ENCODE measurements at places on chromosomes 5 and 9.

- DNase-seq = no peak
These were observed 19.5 kb downstream of the RAPGEF1 start for GRCh38 chr9:131720330-131720729.

- DNase-seq = no peak
These were observed 41.1 kb downstream of the STC2 start for GRCh38 chr5:173287086-173287485.

GRCh38 chr9:72139226-72139625, 10.0 kb upstream of the GDA start:
- no peak for DNase-seq

DNA sequence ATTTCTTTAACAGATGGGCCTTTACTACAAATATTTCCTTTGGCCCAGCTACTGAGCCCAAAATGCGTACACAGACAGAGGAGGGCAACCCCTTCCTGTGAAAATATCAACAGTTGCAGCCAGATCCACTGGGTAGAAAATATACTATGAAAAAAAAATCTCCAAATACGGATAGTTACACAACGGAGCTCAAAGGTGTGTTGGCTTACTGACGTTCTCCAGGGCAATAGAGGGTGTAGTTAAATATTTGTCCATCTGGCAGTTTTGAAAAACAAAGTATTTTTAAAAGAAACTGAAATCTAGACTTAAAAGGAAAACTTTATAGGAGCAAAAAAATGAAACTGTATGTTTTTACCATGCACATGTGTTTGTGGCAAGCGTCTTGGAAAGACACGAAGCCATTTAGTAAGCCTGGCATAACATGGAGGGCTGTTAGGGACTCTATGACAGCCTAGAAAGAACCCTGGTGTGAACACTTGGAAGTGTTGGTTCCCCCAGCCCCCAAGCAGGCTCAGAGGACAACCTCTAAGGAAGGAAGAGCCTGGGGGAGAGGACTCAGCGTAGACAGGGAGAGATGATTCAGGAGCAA, 157.8 kb upstream of the TRPM3 start:
- no peak for DNase-seq

DNA sequence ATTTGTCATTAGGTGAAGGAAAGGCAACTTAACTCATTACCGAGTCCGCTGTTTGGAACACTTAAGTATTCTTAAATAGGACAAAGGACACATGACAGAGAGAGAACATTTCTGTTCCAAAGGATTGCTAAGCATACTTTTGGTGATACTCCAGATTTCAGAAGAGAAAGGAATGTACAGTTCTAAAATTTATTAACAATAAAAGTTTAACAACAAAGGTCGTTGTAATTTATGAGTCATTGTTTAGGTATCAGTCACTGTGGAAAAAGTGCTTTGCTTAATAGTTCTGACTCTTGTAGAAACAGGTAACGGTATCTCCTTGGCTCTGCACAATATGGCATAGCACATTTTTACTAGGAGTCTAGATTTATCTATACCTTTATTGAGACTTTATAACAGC, 36.3 kb upstream of the PAM start:
- no peak for DNase-seq

DNA sequence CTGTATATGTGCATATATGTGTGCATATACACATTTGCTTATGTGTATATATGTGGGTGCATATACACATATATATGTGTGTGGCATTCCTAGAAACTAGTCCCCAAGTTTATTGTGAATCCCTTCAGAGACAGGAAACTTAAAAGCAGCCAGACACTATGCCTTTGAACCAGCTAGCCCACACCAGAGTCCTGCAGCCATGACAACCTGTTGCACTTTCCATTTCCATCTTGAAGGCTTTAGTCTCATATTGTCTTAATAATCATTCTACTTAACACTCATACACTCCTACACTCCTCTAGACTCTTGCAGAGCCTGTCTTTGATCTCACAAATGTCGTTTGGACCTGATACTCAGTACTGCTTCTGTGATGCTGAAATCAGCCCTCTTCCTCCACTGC, 34.8 kb upstream of the CDH6 start:
- DNase-seq = no peak

DNA sequence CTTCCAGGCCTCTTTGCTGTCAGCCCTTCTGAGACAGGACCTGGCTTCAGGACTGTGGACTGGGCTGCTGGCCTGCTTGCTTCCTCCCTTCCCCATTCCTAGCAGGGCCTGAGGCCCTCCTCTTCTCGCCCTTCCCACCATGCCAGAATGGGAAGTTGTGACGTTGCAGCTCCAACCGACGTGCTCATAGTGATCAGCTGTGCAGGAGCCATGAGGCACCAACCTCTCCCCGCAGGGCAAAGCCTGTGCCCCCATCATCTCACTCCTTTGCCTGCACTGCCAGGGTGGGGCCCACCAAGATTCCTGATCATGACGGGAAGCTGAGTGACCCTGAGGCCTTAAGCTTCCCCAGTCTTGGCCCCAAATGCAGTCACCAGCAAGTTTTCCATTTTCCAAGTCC, 45.1 kb upstream of the GARNL3 start:
- no peak for DNase-seq

GRCh38 chr9:104658496-104659195, 35.7 kb upstream of the OR13D1 start:
- no peak for DNase-seq

GRCh38 chr5:3330442-3330841, 265.2 kb upstream of the IRX1 start:
- DNase-seq = no peak

DNA sequence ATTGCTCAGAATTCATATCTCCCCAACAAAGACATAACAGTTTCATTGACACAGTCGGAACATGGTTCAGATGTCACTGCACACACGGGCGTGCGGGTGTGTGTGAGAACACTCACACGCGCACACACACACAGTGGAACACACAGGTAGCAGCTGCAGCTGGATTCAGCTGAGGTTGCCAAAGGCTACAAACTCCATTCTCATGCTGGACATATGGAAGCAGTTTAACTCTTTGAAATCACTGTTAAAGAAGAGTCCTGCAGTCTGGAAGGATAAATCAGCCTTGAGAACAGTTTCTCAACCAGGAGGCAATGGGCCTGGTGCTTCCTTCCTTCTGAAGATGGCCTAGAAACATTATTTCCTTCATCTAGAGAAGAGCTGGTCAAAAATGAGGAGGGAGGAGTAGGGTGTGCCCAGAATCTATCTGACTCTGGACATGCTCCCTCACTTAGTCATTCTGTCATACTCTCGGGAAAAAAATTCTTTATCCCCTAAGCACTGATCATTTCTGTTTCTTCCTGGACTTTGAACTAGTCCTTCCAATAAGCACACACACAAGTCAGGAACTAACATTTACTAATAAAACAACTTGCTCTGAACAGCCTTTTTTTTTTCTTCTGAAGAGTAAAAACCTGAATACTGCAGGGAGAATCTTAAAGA, 160.6 kb downstream of the ZDHHC21 start:
- DNase-seq = no peak

DNA sequence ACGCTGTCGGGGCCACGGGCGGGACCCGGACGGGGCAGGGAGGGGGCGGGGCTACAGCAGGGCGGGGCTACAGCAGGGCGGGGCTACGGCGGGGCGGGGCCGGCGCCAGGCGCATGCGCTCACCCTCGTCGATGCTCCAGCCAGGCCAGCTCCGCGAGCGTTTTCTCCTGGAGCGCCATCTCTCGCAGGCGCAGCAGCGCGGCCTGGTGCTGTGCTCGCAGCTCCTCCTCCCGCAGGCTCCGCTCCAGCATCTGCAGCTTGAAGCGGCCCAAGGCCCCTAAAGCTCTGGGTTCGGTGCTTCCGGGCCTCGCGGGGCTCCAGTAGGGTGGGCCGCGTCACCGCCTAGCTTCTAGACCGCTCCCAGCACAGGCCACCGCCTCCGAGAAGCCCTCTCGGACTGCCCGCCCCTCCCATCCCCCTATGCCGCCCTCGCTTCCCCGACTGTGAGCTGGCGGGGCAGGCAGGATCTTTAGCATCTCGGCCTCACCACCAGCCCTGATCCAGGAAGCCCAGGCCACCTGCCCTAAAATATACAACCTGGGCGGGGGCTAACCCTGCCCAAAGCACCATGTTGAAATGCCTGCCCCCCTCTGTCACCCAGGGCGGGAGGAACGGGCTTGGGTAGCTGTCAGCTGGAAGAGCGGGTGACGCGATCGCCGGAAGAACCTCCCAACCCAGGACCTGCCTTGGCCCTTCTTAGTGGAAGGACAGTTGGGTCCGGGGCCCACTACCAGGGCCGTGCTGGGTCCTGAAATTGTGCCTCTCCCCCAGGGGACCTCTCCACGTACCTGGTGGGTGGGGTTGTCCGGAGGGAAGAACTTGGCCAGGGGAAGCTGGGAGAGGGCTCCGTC, 21.9 kb upstream of the QSOX2 start:
- peak; percentile 72 for DNase-seq

GRCh38 chr9:93994545-93994944, 39.4 kb upstream of the BARX1 start:
- no peak for DNase-seq

DNA sequence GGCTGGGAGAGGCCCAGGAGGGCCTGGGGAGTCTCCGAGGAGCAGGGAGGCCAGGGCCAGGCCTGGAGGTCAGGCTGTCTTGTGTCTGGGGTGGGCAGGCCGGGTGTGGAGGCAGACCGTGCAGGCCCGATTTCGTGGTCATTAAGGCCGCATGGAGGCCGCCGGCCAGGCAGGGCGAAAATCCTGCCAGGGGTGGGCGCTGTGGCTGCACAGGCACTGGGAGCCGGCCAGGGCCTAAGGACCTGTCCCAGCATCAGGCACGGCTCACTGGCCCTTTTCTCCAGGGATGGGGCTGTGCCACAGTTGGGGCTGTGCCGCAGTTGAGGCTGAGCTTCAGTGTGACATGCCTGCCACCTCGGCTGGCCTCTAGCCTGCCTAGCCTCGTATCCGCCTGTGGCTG, 35.9 kb downstream of the ASS1 start:
- no peak for DNase-seq

- no peak for DNase-seq
These were observed 21.5 kb upstream of the DMRT2 start for GRCh38 chr9:1028501-1029190.

DNA sequence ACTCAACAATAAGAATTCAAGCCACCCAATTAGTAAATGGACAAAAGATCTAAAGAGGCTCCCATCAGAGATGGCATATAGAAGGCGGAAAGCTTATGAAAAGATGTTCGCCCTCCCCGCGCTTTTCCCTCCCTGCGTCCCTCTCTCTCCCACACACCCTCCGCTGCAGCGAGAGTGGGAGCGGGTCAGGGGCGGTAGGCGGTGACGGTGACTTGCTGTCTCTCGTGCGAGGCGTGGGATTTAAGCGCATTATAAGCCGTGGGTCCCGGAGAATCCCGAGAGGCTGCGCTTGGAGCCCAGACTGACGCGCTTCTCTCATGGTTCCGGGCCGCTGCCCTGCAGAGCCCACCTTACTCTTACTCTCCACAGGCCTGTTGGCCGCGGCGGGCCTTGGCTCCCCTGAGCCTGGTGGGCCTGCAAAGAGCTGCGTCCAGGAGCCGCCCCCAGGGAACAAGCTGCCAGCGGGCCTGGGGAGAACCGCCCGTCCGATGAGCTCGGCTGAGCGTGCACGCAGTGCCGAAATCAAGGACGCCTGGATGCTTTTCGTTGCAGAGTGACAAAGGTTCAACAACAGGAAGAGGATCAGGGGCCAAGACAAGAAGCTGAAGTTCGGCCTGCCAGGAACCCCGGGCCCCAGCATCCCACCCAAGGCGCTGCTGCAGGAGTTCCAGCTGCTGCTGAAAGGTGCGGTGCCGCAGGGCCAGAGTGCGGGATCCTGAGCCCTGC, 42.6 kb upstream of the BICD2 start:
- no peak for DNase-seq

- no peak for DNase-seq
These were observed 80.7 kb downstream of the PTPDC1 start for GRCh38 chr9:94164806-94165549.

DNA sequence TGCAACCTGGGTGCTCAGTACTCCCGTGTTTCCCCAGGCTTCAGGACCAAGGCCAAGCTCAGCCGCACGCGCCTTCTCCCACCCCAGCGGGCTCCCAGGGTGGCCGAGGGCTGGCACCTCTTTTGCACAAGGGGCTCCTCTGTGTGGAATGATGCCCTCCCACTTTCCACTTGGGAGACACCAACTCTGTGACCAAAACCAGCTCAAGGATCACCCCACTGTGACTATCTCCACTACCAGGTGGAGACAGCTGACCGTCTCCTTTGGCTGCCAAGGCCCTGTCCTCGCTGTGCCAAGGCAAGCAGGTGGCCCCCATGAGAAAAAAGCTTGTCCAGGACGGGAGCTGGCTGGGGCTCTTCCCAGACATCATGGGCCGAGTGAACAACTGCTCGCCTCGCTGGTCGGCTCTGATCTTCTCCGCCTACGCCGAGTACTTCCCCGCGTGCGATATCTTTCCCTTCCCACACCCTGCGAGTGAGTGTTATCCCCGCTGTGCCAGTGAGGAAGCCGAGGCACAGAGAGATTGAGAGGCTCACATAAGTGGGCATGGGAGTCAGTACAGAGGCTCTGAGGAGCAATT, 132.8 kb downstream of the ZNF354C start:
- no peak for DNase-seq

DNA sequence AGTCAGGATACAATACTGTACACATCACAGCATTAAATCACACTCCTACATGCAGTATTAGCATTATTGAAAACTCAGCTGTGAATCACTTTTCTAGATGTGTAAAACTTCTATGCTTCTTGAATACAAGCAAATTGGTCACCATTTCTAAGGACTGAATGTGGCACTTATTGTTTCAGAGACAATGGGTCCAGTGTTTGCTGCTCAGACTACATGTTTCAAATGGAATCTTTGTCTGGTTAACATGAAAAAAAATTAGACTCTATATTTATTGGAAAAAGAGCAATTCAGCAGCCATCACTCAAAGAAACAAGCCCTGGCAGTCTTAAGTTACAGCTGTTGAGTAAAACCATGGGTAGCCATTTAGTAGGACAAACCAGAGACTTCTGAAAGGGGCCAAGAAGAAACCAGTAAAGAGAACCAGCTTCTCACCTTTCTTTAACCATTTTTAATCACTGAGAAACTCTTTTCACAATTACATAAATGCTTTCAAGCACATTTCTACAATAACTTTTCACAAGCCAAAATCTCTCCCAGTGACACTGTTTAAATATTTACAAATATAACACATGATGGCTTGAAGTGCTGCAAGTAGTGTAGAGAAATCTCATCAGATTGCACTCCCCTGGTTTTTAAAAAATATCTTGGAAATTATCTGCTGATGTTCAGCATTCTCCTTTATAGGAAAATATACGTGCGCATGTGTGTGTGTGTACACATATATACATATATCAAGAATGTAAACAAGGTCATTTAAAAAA, 35.2 kb downstream of the OR2K2 start:
- no peak for DNase-seq

Data from stimulated activated CD4-positive, alpha-beta T cell treated with anti-CD3 and anti-CD28 coated beads, Interleukin-12 subunit alpha, Interleukin-12 subunit beta, amount 100 ng/mL, for 24 hours (primary cell).